Peyer's patch (tissue), 4 donors: ENCODE measurements at places on chromosomes 1 and 21. TPM values are rescaled to one million over a fixed set of nuclear protein-coding genes. Genes with fewer than 3 reads are reported as not detected.

The DENND2C gene
- 0.57 TPM for total RNA-seq

The NBPF10 gene
- total RNA-seq: 2.5 TPM

The KAZN gene
- 14.9 TPM for total RNA-seq

DNA sequence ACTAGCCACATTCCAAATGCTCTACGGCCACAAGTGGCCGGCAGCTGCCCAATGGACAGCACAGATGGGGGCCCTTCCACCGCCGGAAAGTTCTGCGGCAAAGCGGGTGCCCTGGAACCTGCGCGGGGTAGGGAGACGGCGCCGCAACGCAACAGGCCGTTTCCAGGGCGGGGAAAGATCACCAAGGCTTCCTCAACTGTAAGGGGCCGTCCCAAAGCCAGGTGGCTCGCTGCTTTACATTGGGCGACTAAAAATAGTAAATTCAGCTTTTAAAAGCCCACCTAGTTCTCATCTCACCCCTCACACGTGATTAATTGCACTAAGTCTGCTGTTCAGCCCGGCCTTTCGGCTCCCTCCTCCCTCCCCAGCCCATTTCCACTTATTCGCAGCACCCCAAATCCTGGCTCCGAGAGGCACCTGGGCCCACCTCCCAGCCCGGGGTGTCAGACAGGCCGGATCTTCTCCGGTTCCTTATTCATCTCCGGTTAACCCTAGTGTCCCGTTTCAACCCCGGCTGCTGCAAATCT, 643 bp downstream of the CFAP298 start:
- H3K27ac ChIP-seq: peak overlapping the region; percentile 86
- peaks cover 30% of the 10 kb centered on the region for H3K36me3 ChIP-seq
- DNase-seq: peak; percentile 49
- H3K4me3 ChIP-seq: peak overlapping the region; percentile 83
- H3K4me1 ChIP-seq: peaks cover 11% of the 10 kb centered on the region
- H3K27me3 ChIP-seq: no peaks in the 10 kb centered on the region

- peaks cover 4% of the 10 kb centered on the region for H3K4me1 ChIP-seq
- no peaks in the 10 kb centered on the region for H3K27me3 ChIP-seq
- no peak for DNase-seq
- peak overlapping the region; percentile 27 for H3K27ac ChIP-seq
- no peak overlapping the region for H3K4me3 ChIP-seq
Measured at GRCh38 chr1:63892632-63893395, 119.0 kb downstream of the ROR1 start.

GRCh38 chr1:47627016-47627415, 189.2 kb downstream of the FOXD2 start:
- H3K36me3 ChIP-seq: no peaks in the 10 kb centered on the region
- no peaks in the 10 kb centered on the region for H3K27me3 ChIP-seq
- no peak overlapping the region for H3K27ac ChIP-seq
- no peak for DNase-seq

DNA sequence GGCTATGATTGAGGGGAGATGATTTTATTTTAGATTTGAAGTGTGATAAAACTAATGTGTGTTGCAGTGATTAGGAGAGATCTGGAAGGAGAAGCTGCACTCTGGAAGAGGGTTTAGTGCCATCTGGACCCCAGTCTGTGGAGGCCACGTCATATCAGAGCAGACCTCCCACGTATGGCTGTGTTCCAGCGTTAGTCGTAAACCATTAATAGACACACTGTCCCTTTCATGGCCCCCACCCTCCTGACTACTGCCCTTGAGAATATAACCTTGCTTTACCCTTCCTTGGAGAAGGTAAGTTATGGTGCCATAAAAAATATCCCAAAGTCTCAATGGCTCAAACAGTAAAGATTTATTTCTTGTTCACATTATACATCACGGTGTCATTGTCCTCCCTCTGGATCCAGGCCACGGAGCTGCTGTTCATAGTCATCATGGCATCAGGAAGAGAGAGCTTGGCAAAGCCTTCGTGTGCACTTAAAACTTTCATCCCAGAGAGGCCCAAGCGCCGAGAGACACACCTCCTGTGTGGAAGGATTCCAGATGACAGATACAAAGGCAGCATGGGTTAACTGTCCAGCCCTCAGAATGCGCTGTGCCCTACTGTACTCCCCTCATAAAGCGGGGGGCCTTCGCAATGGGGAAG, 33.2 kb downstream of the RHOU start:
- peak; percentile 68 for DNase-seq
- H3K27me3 ChIP-seq: no peaks in the 10 kb centered on the region
- no peaks in the 10 kb centered on the region for H3K4me1 ChIP-seq
- H3K4me3 ChIP-seq: no peak overlapping the region
- no peak overlapping the region for H3K27ac ChIP-seq

GRCh38 chr1:43766818-43767525, 59.6 kb downstream of the ST3GAL3 start:
- H3K4me1 ChIP-seq: no peaks in the 10 kb centered on the region
- DNase-seq: no peak
- H3K27ac ChIP-seq: no peak overlapping the region
- H3K4me3 ChIP-seq: no peak overlapping the region
- H3K27me3 ChIP-seq: no peaks in the 10 kb centered on the region

GRCh38 chr1:97461782-97462181, 459.1 kb downstream of the DPYD start:
- no peak overlapping the region for H3K4me3 ChIP-seq
- H3K36me3 ChIP-seq: no peaks in the 10 kb centered on the region
- no peak overlapping the region for H3K27ac ChIP-seq
- no peak for DNase-seq
- H3K27me3 ChIP-seq: no peaks in the 10 kb centered on the region
- no peaks in the 10 kb centered on the region for H3K4me1 ChIP-seq

DNA sequence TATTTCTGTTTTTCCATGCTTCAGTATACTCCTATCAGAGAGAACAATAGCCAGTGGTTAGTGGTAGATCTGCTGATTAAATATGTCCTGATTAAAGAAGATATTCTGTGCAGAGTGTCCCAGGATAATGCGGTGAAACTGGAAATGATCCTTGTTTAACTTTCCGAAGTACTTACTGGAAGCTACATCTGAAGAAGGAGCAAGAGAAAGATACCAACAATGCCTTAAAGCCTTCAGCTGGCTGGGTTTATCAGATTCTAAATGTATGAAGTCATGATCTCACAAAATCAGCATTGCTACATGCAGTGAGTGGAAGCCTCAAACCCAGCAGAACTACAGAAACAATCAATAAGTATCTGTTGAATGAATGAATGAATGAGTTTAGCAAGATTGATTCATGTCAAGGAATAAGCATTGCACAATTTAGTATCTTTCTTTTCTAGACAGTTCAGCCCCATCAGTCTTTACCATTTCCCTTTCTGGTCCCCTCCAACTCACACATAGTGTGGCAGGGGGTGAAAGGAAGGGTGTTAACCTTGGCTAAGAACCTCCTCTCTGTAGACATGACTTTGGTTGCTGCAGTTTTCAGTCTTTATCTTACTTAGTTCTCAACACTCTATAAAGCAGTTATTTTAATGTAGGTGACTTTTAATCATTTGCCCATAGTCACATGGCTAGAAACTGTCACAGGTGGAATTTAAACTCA, 24.7 kb upstream of the DNASE2B start:
- DNase-seq: no peak
- H3K36me3 ChIP-seq: no peaks in the 10 kb centered on the region
- H3K4me3 ChIP-seq: no peak overlapping the region

GRCh38 chr1:203871114-203871880, 9.9 kb downstream of the SNRPE start:
- H3K4me3 ChIP-seq: no peak overlapping the region
- no peaks in the 10 kb centered on the region for H3K27me3 ChIP-seq
- DNase-seq: no peak
- H3K4me1 ChIP-seq: no peaks in the 10 kb centered on the region
- no peak overlapping the region for H3K27ac ChIP-seq

GRCh38 chr1:208668991-208669390, 424.8 kb upstream of the PLXNA2 start:
- no peaks in the 10 kb centered on the region for H3K4me1 ChIP-seq
- H3K27me3 ChIP-seq: no peaks in the 10 kb centered on the region
- no peak overlapping the region for H3K4me3 ChIP-seq
- no peaks in the 10 kb centered on the region for H3K36me3 ChIP-seq

DNA sequence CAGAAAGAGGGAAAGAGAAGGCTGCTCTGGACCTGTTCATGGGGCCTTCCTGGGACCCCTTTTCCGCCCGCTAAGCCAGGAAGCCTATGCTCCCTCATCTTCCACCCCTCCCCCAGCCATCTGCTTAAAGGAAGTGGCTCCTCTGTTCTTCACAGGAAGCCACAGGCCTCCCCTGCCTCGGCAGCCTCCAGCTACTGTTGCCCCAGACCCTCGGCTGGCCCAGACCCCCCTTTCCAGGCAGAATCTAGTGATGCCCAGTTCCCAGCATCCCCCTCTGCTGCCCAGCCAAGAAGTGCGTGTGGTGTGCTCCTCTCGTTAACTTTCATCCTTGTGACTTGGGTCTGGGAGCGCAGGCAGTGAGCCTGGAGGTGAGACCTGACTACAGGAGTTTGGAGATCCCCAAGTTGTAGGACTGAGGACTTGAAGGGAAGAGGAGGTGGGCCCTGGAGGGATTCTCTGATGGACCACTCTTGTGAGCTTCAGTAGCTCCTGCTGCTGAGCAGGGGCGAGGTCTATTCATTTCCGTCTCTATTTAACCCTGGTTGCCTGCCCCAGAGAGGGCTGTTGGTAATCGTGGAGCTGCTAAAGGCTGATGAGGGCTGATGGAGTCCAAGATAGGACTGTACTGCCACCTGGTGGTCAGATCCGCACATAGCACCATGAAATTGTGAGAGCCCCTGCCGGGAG, 9.1 kb downstream of the IFI6 start:
- H3K27me3 ChIP-seq: no peaks in the 10 kb centered on the region
- DNase-seq: peak; percentile 92
- peak overlapping the region; percentile 85 for H3K27ac ChIP-seq
- H3K4me3 ChIP-seq: peak overlapping the region; percentile 12
- H3K36me3 ChIP-seq: no peaks in the 10 kb centered on the region

GRCh38 chr1:223887747-223888418, 42.1 kb upstream of the TP53BP2 start:
- no peaks in the 10 kb centered on the region for H3K4me1 ChIP-seq
- no peak for DNase-seq
- H3K4me3 ChIP-seq: no peak overlapping the region
- H3K27ac ChIP-seq: no peak overlapping the region
- no peaks in the 10 kb centered on the region for H3K36me3 ChIP-seq

DNA sequence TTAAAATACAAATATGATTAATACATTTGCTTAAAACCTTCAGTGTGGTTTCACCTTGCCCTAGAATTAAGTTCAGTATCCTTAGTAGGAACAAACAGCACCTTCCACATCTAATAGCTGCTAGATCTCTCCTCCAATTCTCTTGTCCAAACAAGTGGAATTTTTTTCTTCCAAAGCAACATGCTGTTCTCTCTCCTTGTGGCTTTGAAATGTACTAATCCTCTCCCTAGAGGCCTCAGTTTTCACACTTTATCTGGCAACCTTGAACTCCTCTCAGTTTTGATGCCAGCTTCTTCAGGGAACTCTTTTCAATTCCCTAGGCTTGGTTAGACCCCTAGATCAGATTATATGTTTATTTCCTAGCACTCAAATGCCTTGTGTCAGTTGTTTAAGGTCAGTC, 87.0 kb downstream of the GLUL start:
- peaks cover 15% of the 10 kb centered on the region for H3K4me1 ChIP-seq
- H3K27me3 ChIP-seq: no peaks in the 10 kb centered on the region
- no peaks in the 10 kb centered on the region for H3K36me3 ChIP-seq
- DNase-seq: no peak
- no peak overlapping the region for H3K4me3 ChIP-seq
- no peak overlapping the region for H3K27ac ChIP-seq

GRCh38 chr1:165988275-165988674, 160.9 kb downstream of the UCK2 start:
- no peak overlapping the region for H3K27ac ChIP-seq
- DNase-seq: no peak
- H3K4me1 ChIP-seq: no peaks in the 10 kb centered on the region
- H3K27me3 ChIP-seq: no peaks in the 10 kb centered on the region
- H3K4me3 ChIP-seq: no peak overlapping the region
- H3K36me3 ChIP-seq: no peaks in the 10 kb centered on the region

DNA sequence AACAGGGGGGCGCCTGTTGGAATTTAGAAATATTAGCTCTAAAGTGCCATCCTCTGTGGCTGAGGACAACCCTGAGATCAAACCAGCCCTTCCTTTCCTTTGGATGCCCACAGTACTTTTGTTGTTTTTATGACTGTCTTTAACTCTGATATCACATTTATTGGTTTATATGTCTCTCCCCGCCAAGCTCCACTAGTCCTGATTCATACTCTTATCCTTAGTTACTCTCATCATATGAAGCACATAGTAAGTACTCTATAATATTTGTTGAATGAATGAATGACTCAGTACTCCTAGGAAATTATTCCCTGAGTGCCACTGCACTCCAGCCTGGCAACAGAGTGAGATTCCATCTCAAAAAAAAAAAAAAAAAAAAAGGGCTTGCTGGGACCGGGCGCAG, 22.6 kb upstream of the NRDC start:
- no peak for DNase-seq
- no peaks in the 10 kb centered on the region for H3K4me1 ChIP-seq
- no peak overlapping the region for H3K27ac ChIP-seq
- no peak overlapping the region for H3K4me3 ChIP-seq

DNA sequence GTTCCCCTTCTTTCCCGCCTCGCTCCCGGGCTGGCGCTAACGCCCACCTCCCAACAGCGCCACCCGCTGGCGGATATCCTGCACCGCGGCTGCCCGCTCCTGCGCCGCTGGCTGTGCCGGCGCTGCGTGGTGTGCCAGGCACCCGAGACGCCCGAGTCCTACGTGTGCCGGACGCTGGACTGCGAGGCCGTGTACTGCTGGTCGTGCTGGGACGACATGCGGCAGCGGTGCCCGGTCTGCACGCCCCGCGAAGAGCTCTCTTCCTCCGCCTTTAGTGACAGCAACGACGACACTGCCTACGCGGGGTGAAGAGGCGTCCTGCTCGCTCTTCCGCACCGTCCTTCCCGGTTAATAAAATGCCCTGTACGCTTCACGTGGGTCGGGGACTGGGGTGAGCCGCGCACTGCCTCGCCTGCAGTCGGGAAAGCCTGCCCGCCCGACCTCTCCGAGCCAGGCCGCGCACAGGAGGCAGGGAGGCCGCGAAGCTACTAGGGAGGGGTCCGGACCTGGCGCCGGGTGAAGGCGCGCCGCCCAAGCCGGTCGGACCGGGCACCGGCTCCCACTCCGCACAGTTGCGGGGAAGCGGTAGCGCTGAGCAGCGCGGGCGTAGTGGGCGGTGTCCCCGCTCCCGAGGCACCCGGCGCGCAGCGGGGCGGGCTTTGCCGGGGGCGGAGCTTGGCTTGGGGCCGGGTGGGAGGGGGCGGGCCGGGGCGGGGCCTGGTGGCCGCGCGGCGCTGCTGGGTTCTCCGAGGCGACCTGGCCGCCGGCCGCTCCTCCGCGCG, at the start of gene ADAM15:
Gene ADAM15 (plus strand): TSS at position 757 of the 782 bp plus-strand sequence. CDS start 71 bp downstream, outside the sequence.
- peak within 1 kb of the TSS; percentile 93 for H3K27ac ChIP-seq
- peak within 1 kb of the TSS; percentile 85 for H3K4me3 ChIP-seq
- no peaks in the 10 kb centered on the region for H3K27me3 ChIP-seq

GRCh38 chr1:35439626-35440025, 117.6 kb downstream of the KIAA0319L start:
- no peaks in the 10 kb centered on the region for H3K36me3 ChIP-seq
- no peak for DNase-seq
- H3K4me1 ChIP-seq: no peaks in the 10 kb centered on the region
- no peak overlapping the region for H3K4me3 ChIP-seq
- no peaks in the 10 kb centered on the region for H3K27me3 ChIP-seq

GRCh38 chr1:209877087-209877764, 49.5 kb downstream of the UTP25 start:
- H3K36me3 ChIP-seq: no peaks in the 10 kb centered on the region
- no peak for DNase-seq
- no peak overlapping the region for H3K4me3 ChIP-seq
- H3K4me1 ChIP-seq: no peaks in the 10 kb centered on the region

- peak; percentile 67 for DNase-seq
- H3K27ac ChIP-seq: peak overlapping the region; percentile 70
- H3K4me3 ChIP-seq: peak overlapping the region; percentile 26
- H3K36me3 ChIP-seq: no peaks in the 10 kb centered on the region
Measured at GRCh38 chr1:167926486-167926997, 9.9 kb upstream of the DCAF6 start.
